NCI-H1105 treated with DMSO at 0.1 percent for 48 hours (cell line): ENCODE measurements at places on chromosomes 11 and 22.

- peak; percentile 83 for DNase-seq
Observed at GRCh38 chr11:19344661-19345518, 104.1 kb upstream of the E2F8 start.

DNA sequence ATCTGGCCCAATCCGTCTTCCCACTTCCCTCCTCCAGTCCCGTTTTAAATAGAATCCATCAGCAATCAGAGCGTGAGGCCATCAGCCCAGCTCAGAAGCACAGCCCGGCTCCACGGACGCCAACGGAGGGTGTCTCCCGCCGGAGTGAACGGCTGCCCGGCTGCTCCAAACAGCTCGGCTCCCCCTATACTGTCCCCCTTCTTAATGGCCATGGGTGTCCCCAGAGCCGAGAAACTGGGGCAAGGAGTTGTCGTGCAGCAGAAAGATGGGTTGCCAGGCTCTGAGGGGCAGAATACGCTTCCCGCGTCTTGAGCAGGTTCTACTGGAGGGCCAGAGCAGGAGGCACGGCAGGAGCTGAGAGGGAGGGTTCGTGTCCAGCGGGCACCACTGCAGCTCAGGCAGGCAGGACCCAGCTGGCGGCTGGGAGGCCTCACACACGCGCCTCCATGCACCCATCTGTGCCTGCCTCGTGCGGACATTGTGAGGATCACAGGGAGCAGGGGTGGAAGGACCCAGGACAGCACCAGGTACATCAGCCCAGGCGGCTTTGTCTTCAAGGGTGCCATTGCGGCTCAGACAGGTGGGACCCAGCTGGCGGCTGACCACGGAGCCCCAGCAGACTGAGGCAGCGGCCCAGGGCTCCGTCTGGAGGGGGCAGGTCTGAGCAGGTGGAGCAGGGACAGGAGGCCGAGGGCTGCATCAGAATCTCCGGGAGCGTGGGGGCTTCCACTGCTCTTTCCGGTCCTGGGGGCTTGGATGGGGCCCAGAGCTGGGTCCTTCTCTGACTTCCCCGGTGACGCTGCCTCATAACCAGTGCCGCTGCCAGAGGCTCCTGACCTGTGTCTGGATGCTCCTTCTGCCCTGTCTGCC is 882.7 kb downstream of the BRD1 start:
- DNase-seq = no peak

- DNase-seq = no peak
Observed at GRCh38 chr22:47080100-47080499, 317.6 kb downstream of the TBC1D22A start.

DNA sequence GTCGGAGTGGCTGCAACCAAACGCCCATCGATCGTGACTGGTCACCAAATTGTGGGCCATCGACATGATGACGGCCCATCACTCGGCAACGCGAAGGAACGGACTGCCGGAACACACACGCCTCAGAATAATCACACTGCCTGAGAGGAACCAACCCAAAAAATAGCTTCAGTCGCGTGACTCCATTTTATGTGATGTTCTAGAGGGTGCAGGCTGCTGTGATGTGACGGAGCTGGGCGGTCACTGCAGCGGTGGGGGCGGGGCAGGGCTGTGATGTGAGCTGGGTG is 174.6 kb downstream of the CTTN start:
- DNase-seq = no peak

- DNase-seq = peak; percentile 88
Observed at GRCh38 chr11:121929581-121929980, 186.4 kb downstream of the BLID start.
